Fibroblast of skin of back (primary cell): ENCODE measurements at places on chromosomes 16 and 17.

DNA sequence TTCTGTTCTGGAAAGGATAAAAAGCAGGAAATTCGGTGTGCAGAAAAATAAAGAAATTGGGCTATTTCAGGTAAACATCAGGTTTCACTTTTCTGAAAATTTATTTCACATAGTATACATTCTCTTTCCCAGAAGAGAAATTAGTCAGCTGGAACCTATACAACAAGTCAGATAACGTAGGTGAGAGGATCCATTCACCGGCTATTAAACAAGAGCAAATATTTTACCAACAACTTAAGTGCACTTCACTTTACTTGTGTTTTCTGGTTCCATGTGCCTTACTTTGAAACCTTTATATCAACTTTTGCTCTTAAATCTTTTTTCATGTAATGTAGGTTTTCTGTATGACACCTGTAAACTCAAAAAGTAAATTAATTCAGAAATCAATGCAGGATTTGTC, 839.7 kb downstream of the CDH11 start:
- no peak for DNase-seq

DNA sequence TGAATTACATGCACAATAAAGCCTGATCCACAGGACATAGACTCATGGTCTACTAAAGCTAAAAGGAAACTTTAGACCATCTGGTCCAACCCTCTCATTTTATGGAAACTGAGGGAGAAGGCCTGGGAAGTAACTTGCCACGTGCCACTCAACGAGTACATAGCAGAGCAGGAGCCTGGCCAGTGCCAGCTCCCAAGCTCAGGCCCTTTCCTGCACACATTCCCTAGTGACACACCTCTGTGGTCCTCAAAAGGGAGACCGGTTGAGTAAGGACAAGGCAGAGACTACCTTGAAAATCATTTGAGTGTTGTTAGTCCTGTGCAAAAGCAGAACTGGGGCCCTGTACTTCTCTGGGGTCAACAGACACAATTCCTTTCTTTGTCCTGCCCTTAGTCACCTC, 2.8 kb downstream of the CCL4L2 start:
- no peak for DNase-seq

DNA sequence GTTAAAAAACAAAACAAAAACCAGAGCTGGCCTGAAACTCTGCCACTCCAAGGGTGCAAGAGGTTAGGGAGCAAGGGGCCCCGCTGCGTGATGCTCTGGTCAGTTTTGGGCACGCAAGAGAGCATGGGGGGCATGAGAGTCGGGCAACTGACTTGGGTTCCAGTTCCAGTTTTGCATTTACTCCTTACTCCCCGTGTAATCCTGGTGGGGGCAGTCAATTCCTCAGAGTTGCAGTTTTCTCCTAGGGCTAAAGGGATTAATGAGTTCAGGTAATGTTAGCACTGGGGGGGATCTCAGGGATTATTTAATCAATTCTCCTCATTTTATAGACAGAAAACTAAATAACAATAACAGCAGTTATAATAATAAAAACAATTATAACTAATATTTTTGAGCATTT, 72.9 kb upstream of the PMFBP1 start:
- no peak for DNase-seq

DNA sequence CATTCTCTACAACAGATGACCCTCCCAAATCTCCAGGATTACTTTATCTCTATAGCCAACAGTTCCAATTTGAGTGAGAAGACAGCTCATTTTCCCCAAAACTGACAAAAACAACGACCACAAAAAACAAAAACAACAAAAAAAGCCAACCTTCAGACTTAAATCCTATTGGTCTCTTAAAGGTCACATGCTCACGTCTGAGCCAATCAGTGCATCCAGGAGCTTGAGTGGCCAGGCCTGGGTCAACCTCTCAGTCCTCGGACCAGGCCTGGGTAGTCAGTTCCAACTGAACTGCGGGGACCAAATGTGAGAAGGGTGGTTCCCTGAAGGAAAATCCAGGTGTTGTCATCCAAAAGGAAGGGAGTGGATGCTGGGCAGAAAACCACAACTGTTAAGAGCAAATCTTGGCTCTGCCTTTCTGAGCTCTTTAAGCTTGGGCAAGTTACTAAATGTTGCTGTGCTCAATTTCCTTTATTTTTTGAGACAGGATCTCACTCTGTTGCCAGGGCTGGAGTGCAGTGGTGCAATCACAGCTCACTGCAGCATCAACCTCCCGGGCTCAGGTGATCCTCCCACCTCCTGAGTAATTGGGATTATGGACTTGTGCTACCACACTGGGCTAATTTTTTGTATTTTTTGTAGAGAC, 43.0 kb upstream of the MSI2 start:
- DNase-seq, result no peak
